ENCODE measurements at places on chromosomes 1 and 21.

DNA sequence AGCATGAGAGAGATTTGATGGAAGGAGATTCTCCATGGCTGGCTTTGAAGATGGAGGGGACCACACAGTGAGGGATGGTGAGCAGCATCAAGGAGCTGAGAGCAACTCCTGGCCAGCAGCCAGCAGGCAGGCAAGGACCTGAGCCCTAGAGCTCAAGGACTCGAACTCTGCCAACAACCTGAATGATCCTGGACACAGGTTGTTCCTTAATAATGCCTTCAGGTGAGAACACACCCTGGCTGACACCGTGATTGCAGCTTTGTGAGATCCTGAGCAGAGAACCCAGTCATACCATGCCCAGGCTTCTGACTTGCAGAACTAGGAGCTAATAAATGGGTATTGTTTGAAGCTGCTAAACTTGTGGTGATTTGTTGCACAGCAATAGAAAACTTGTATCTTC, 183.1 kb downstream of the LMX1A start:
- H3K4me1 ChIP-seq = no peaks in the 10 kb centered on the region
- H3K27ac ChIP-seq = no peak overlapping the region
- H3K4me3 ChIP-seq = no peak overlapping the region
- no peak for DNase-seq
- H3K36me3 ChIP-seq = no peaks in the 10 kb centered on the region

DNA sequence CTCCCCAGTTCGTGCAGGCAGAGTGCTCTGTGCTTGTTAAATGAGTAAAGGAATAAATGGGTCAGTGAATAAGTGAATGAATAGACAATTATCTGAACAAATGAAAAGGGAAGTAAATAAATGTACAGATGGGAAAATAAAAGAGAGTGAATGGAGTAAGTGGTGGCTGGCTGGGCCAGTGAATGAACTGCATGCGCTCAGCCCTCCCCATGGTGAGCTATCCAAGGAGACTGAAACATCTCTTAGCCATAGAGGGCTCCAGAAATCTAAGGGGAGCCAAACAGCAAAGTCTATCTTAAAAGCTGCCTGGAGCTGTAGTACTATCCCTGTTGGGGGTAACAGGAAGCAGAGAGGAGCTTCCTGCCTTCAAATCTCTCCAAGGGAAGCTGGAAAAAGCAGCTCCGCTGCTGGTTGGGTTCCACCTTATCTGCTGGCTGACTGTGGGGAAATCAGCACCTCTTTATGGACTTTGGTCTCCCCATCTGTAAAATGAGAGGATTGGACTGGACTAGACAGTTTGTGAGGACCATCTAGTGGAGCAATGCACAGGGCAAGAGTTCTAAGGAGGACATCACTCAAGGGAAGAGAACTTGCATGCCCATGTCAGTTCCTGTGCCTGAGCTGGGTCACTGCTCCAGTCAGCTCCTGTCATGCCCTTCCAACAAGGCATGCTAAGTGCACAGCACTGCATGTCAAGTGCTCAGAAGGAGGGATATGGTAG, 77.9 kb downstream of the TRABD2B start:
- H3K36me3 ChIP-seq = no peaks in the 10 kb centered on the region
- H3K27ac ChIP-seq = no peak overlapping the region
- DNase-seq = no peak
- no peaks in the 10 kb centered on the region for H3K4me1 ChIP-seq

- no peaks in the 10 kb centered on the region for H3K27me3 ChIP-seq
- H3K27ac ChIP-seq = no peak overlapping the region
- H3K4me3 ChIP-seq = no peak overlapping the region
These were observed 83.5 kb upstream of the ADGRL2 start for GRCh38 chr1:81717230-81717629.

- peaks cover 23% of the 10 kb centered on the region for H3K36me3 ChIP-seq
- H3K27ac ChIP-seq = peak overlapping the region; percentile 56
- H3K4me1 ChIP-seq = peaks cover 3% of the 10 kb centered on the region
- no peaks in the 10 kb centered on the region for H3K27me3 ChIP-seq
- no peak overlapping the region for H3K4me3 ChIP-seq
These were observed 95.6 kb downstream of the ASH1L start for GRCh38 chr1:155466996-155467395.

- H3K36me3 ChIP-seq = no peaks in the 10 kb centered on the region
- DNase-seq = peak; percentile 52
- H3K4me1 ChIP-seq = peaks cover 69% of the 10 kb centered on the region
- H3K27ac ChIP-seq = no peak overlapping the region
- H3K4me3 ChIP-seq = no peak overlapping the region
- no peaks in the 10 kb centered on the region for H3K27me3 ChIP-seq
These were observed 17.0 kb downstream of the DHRS3 start for GRCh38 chr1:12600880-12601633.

DNA sequence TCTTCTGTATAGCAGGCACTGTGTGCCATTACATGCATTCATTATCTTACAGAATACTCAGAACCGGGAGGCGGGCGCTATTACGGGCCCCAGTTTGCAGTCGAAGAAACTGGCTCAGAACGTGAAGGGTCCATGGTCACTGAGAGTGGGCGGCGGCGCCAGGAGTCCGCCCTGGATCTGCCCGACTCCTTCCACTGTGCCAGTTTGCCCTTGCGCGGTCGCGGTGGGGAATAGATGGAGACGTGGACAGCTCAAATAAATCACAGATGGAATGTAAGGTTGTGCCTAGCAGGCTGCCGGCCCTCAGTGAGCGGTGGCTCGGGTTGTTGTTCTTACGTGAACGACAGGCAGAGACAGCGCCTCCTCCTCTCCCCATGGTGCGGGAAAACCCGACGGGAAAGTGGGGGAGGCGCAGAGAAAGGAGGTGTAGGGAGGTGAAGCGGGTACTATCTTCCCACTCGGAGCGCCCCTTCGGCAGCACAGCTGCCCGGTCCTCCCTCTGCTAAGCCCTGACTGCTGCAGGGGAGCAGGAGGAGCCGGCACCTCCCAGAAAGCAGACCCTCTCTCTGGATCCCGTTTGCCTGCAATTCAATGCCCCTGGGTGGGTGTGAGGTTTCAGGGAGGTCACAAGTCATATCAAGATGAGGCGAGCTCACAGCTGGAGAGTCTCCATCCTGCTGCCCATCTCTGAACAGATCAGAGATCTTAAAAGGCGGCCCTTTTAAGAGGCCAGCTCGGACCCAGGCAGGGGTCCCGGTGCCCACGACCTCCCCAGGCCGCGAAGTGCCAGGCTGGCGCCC, 1.1 kb downstream of the COL9A2 start:
- peak overlapping the region; percentile 77 for H3K4me3 ChIP-seq
- no peaks in the 10 kb centered on the region for H3K36me3 ChIP-seq
- H3K27ac ChIP-seq = no peak overlapping the region
- H3K4me1 ChIP-seq = peaks cover 51% of the 10 kb centered on the region
- no peaks in the 10 kb centered on the region for H3K27me3 ChIP-seq
- DNase-seq = peak; percentile 24

DNA sequence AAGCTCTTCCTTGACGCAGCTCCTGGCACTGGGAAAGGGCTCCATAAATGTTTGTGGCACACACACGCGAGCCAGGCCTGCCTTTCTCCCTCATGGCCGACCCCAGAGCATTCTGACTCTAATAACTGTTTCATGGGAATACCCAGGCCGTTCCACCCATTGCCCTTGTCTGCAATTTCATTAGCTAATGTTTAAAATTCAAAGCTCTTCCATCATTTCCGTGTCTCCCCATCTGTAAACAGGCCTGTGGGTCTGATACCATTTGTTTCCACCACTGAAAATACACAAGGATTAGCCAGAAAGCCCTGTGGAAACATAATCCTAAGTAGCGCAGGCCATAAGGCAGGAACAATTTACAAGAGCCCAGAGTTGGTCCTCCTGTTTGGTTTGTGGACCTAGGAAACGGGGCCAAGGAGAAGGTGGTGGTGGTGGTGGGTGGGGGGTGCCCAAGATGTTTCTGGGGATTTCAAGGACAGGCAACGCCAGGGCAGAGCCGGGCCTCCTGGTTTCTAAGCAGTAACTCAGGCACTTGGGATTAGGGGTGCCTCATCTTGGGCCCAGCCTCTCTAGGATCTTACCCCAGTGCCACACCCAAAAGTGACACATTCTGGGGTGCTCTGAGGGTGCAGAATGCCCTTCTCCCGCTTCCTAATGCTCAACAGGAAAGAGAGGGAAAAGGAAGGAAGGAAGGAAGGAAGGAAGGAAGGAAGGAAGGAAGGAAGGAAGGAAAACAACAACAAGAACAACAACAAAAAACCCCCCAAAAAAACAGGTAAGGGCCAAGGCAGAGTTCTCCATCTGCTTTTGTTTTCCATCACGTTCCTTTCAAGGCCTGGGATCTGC, 79.4 kb downstream of the SSBP3 start:
- no peak for DNase-seq
- H3K4me1 ChIP-seq = peaks cover 36% of the 10 kb centered on the region
- H3K27me3 ChIP-seq = no peaks in the 10 kb centered on the region
- no peak overlapping the region for H3K27ac ChIP-seq

DNA sequence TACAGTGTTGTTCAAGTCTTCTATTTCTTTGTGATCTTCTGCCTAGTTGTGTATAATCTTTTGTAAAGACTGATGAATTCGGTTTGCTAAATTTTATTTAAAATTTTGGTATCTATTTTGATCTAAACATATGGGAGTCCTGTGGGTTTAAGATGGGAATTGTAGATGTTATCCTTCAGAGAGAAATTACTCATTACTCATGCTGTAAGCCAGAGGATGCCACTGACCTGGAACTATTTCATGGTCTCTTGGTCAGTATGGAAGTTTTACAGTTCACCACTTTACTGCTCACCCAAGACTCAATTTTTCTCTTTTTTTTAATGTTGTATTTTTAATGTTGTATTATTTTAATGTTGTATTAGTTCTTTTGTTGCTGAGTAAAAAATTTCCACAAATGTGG, 138.6 kb upstream of the B3GALT2 start:
- no peaks in the 10 kb centered on the region for H3K4me1 ChIP-seq
- no peaks in the 10 kb centered on the region for H3K36me3 ChIP-seq
- H3K27me3 ChIP-seq = no peaks in the 10 kb centered on the region
- no peak for DNase-seq
- no peak overlapping the region for H3K27ac ChIP-seq
- no peak overlapping the region for H3K4me3 ChIP-seq

- H3K4me3 ChIP-seq = no peak overlapping the region
- H3K4me1 ChIP-seq = peaks cover 5% of the 10 kb centered on the region
- no peaks in the 10 kb centered on the region for H3K27me3 ChIP-seq
These were observed 66.8 kb downstream of the PHACTR4 start for GRCh38 chr1:28436211-28436769.

- no peaks in the 10 kb centered on the region for H3K27me3 ChIP-seq
- H3K4me3 ChIP-seq = no peak overlapping the region
- DNase-seq = no peak
These were observed 118.2 kb downstream of the MAGI3 start for GRCh38 chr1:113508364-113509164.

- H3K4me1 ChIP-seq = peaks cover 6% of the 10 kb centered on the region
- peaks cover 75% of the 10 kb centered on the region for H3K36me3 ChIP-seq
- DNase-seq = no peak
- no peak overlapping the region for H3K4me3 ChIP-seq
- H3K27me3 ChIP-seq = no peaks in the 10 kb centered on the region
These were observed 28.9 kb downstream of the SLC37A1 start for GRCh38 chr21:42542596-42542995.

GRCh38 chr1:167663002-167663772, 33.2 kb downstream of the RCSD1 start:
- no peak for DNase-seq
- H3K4me3 ChIP-seq = no peak overlapping the region
- no peaks in the 10 kb centered on the region for H3K27me3 ChIP-seq

DNA sequence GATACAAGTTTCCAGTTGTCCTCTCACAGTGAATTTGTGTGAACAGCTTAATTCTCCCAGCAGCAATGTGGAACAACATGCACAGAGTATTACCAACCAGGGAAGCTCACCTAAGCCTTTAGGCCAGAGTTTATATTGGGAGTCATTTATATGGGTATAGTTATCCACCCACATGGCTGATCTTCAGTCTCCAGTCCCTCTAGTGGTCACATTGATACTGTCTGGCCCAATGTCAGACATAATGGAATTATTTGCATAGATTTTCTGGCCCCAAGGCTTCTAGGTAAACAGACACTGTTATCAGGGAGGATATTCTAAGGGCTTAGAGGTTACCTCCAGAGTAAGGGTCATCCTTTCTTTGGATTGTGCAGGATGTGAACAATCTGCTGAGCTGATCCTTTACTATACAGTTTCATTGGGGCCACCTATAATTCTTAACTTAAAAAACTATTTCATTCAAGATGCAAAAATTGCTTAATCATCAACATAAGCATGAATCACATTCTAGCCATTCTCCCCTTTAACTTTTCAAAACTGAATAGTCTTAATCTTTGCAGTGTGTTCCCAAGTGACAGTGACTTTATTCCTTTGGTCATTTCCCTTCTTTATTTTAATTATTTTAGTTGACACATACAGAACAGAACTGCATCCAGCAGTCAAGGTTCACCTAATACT, 210.9 kb downstream of the LTN1 start:
- DNase-seq = no peak
- peaks cover 3% of the 10 kb centered on the region for H3K36me3 ChIP-seq
- H3K27me3 ChIP-seq = no peaks in the 10 kb centered on the region
- H3K4me3 ChIP-seq = no peak overlapping the region

GRCh38 chr1:103576065-103576464, 4.7 kb downstream of the AMY2B start:
- H3K27ac ChIP-seq = no peak overlapping the region
- H3K36me3 ChIP-seq = no peaks in the 10 kb centered on the region
- H3K27me3 ChIP-seq = no peaks in the 10 kb centered on the region
- no peaks in the 10 kb centered on the region for H3K4me1 ChIP-seq
- no peak for DNase-seq

DNA sequence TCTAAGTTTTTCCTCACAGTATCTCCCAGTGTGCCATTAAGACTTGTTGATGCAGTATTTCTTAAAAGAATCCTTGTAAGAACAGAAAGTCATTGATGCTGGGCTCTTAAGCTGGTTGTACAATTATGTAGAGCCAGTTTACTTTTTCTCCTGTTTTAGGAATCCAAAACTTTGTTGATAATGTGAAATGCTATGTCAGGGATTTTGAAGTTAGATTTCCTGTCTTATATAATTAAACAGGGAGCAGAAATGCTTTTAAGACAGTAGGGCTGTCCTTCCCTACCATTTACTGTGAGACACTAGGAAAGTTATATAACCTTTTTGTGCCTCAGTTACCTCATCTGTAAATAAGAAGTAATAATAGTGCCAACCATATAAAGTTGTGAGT, 26.0 kb downstream of the CCDC18 start:
- H3K4me1 ChIP-seq = no peaks in the 10 kb centered on the region
- H3K27me3 ChIP-seq = no peaks in the 10 kb centered on the region
- H3K27ac ChIP-seq = no peak overlapping the region
- peaks cover 16% of the 10 kb centered on the region for H3K36me3 ChIP-seq

DNA sequence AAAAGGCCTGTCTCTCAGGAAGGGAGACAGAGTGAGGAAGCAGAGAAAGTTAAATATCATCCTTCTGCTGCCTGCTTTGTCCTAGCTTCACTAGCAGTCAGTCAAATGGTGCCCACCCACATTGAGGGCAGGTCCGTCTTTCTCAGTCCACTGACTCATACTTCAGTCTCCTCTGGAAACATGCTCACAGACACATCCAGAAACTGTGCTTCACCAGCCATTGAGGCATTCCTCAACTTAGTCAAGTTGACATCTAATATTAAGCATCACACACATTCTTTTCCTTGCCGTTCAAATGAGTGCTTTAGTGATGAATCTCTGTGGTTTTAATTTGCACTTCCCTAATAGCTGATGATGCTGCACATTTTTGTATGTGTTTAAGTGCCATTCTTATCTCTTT, 777.8 kb upstream of the PRMT6 start:
- H3K36me3 ChIP-seq = no peaks in the 10 kb centered on the region
- H3K4me3 ChIP-seq = no peak overlapping the region
- H3K4me1 ChIP-seq = no peaks in the 10 kb centered on the region
- no peak for DNase-seq
- no peak overlapping the region for H3K27ac ChIP-seq
- H3K27me3 ChIP-seq = no peaks in the 10 kb centered on the region

- peaks cover 57% of the 10 kb centered on the region for H3K36me3 ChIP-seq
- no peak overlapping the region for H3K27ac ChIP-seq
- H3K4me1 ChIP-seq = peaks cover 8% of the 10 kb centered on the region
- no peaks in the 10 kb centered on the region for H3K27me3 ChIP-seq
- no peak for DNase-seq
These were observed 106.6 kb downstream of the VPS13D start for GRCh38 chr1:12336413-12336812.
